Frontal cortex (tissue), 4 donors: ENCODE measurements at places on chromosomes 12 and 14.

DNA sequence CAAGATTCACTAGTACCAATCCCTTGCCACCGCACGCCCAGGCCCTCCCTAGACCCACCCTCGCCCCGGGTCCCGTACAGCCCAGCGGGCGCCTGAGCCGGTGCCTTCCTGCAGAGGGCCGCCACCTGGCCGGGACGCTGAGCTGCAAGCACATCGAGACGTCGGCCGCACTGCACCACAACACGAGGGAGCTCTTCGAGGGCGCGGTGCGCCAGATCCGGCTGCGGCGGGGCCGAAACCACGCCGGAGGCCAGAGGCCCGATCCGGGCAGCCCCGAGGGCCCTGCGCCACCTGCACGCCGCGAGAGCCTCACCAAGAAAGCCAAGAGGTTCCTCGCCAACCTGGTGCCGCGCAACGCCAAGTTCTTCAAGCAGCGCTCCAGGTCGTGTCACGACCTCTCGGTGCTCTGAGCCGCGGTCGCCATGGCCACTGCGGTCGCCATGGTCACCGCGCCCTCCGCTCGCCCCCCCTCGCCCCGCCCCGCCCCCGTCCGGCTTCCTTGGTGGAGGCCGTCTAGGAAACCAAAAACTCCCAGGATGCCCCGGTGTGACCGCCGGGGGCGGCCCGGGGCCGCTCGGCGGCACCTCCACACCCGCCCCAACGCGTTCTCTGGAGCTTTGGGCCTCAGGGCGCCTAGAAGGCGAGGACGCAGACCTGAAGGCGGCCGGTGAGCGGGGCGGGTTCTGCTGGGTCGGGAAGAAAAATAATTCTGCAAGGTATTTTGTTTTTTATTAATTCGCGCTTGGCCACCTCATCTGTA, 3.7 kb downstream of the REM2 start:
- DNase-seq, result peak; percentile 71

- no peak for DNase-seq
These were observed 31.1 kb downstream of the RMST start for GRCh38 chr12:97493731-97494130.

DNA sequence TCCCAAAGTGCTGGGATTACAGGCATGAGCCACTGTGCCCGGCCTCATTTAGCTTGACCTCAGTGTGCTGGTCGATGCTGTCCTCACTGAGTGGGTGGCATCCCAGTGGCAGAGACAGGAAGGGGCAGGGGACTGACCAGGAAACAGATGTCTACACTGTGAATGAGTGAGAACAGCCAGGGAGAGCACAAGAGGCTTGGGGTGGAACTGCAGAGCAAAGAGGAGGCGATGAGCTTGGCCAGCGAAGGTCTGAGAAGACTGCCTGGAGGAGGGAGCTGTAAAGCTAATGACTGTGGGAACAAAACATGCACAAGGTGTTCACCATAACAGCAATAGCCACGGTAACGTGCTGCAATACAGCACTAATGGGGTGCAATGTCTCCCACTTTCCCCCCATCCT, 57.2 kb upstream of the BEGAIN start:
- DNase-seq, result no peak

DNA sequence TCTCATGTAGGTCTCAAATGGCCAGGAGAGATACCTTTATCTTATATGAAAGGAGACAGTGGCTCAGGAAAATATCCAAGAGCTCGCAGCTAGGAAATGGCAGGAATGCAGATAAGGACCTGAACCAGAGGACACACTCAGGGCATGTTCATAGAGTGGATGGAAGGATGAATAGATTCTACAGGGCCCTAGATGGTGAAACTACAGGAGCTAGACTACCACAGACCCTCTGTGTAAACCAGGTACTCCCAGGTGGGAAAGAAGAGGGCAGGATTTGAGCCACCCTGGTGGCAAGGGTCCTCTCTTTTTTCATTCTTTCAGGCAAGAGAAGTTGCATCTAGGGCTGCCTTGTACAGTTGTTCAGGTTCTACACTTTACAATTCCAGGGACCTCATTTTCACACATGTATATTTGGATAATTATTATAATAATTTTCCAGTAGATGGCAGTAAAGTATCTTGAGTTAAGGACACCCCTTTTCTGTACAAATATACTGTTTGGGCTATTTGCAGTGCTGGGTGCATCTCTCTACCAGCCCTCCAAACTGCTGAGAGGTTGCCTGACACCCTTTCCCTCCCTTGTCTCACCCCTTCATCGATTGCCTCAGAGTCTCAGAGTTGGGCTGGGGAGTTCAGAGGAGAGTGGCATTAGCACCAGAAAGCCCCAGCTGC, 10.5 kb upstream of the ZDHHC22 start:
- no peak for DNase-seq

DNA sequence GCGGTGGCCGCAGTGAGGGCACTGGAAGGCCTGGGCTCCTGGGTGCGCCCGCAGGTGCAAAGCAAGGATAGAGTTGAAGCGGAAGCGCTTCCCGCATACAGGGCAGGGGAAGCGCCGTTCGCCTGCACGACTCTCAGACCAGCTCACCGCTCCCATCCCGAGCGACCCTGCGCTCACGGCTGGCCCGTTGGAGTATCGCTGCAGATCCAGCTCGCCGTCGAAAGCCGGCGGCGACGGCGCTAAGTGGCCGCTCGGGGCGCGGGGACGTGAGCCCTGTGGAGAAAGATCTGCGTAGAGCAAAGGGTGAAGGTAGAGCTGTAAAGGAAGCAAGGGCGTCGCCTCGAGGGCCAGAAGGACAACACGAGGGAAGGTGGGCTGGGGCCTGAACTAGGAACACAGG, 5.4 kb downstream of the ZNF219 start:
- DNase-seq, result peak; percentile 28

DNA sequence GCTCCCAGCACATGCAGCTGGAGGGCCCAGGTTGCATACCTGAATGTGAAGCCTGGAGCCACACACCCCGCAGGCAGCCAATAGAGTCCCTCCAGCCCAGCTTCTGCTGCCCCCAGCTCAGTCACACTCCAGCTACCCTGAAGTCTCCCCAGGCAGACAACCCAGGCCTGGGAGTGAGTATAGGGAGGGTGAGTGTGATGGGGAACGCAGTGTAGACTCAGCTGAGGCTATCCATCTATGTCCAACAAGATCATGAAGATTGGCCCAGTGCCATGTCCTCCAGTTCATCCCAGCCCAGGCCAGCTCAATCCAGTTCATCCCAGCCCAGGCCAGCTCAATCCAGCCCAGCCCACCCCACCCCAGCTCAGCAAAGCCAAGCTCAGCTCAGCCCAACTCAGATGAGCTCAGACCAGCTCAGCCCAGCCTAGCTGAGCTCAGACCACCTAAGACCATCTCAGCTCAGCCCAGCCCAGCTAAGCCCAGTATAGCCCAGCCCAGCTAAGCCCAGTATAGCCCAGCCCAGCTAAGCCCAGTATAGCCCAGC, 330.4 kb downstream of the TMEM121 start:
- DNase-seq, result no peak

DNA sequence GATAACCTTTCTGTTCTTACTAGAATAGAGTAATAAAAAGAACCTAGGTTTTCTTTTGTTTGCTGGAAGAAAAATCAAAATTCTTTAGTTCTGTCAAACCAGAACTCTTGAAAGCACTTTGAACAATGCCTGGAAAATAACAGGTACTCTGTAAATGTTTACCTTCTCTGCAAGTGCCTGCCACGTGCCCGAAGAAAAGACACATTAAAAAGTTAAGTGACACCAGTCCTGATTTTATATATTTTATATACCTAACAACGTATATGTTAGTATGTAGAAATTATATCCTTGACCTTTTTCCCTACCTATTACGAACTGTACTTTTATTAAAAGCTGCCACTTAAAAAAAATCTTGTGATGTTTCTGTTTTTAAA, 976 bp downstream of the THAP2 start:
- no peak for DNase-seq

GRCh38 chr14:75803765-75804164, 142.7 kb downstream of the TTLL5 start:
- DNase-seq, result no peak

DNA sequence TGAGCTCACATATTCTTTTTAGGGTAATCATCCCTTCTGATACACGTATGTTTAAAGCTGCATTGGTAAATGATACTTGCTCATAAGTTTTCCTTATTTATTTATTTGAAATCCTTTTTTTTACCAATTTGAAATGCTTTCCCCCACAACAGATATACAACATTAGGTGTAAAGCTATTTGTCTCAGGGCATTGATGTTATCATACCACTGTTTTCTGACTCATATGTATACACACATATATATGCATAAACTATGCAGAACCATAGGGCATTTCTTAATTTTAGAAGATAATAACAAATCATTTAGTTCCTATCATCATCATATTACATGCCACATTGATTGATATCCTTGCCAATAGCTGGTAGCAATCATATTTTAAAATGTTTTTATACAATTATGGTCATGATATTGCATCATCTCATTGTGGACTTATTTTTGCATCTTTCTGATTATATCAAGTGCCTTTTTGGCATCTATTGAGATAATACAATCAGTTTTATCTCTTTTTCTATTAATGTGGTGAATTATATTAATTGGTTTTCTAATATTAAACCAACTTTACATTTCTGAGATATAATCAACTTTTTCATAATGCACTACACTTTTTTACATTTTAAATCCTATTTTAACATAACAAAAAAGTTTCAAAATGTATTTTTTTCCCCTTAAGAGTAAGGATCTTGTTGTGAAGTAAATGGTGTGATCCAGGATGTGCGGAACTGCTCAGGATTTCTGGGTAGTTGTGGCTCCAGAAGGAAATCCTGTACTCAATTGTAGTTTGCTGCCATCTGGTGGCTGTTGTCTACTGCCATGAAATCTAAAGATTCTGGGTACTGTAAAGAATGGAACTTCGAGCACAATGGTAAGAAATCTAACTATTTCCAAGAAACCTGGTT, 16.7 kb downstream of the OR9K2 start:
- peak; percentile 3 for DNase-seq

GRCh38 chr12:121755591-121755990, 37.9 kb downstream of the RHOF start:
- DNase-seq, result no peak

DNA sequence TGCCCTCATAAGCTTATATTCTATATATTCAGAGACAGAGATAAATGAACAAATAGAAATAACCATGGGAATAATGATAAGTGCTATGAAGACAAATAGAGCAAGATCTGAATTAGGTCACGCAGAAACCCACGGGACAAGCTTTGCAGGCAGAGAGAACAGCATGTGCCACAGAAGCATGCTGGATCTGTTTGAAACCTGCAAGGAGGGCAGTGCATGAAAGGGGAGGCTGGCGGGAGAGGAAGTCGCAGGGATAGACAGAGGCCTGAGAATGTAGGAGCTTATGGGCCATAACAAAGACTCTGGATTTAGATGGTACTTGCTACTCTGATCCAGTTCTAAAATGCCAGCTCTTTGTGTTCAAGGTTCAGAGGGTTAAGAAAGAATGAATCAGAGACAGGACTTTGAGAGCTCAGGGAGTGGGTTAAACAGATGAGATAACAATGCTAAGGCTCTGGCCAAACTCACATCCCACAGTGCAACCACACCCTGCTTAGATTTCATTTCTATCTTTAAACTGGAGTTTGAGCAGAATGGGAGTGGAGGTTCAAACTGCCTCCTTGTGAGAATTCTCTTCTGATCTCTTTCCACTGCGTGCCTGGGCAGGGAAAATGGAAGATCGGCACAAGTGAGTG, 49.2 kb upstream of the PPP1R12A start:
- DNase-seq, result no peak

DNA sequence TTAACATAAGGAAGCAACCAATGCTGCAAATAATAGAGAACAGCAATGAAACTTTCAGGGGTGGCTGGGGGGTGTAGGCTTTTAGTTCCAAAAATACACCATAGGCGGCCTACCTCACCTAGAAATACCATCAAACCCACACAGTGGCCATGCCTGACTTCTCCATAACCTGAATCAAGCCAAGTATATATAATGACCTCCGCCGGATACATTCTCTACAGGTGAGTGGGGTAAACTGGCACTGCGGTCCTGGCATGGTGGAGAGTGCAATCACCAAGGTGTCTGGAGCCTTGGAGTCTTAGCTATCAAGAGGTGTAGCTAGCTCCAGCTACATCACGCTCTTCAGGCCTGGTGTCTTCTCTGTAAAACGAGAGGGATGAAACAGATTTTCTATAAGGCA, 1.2 kb downstream of the ZBTB25 start:
- DNase-seq, result no peak

GRCh38 chr12:56087220-56087619, 7.3 kb downstream of the ERBB3 start:
- no peak for DNase-seq

DNA sequence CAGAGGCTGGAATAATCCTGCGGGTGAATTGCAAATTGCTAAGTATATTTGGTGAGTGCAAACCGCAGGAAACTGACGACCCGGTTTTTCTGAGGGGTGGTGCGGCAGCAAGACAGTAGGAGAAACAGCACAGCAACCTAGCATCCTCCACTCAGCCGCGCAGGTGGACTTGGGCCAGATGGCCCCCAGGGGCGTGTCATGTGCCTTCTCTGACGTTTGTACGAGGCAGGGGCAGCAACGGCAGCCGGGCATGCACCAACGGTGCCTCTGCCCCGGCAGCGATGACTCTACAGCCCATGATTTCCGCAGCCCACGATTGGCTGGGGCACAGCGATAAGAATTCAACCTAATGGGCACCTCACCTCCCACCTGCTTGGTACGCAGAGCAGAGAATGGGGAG, 11.1 kb upstream of the CLEC2A start:
- no peak for DNase-seq
